COR-L47 (cell line): ENCODE measurements at places on chromosomes 1 and 21.

DNA sequence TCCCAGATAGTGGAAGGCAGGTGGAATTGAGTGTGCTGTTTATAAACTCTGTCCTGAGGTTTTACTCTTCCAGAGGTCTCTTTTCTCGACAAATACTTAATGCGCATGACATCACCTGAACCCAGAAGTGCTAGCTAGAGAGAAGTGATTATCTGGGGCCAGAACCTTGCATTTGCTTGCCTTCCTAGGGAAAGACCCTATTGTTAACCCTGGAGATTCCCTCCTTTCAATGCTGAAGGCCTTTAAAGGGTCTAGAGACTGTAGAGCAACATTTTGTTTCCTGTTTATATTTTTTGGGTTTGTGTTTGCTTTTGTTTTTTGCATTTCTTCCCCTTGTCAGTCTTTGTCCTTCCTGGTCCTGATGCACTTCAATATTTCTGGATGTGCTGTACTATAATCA lies 36.2 kb downstream of the ATP2B4 start:
- no peak for DNase-seq

DNA sequence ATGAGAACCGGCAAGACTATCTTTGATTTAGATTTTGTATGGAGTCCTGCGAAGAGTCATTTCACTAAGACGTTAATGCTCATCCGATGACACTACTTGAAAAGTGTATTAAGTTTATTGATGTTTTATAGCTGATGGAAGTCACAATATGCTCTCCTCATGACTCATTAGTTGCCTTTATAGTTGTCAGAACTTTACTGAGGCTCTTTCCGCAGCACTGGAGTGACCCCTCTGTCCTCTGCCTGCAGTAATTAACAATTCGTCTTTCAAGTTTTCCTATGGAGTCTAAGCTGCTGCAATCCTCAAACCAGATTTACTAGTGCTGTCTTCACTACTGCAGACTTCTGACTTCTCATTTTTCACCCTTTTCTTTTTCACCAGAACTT lies 853 bp downstream of the USP16 start:
- no peak for DNase-seq

DNA sequence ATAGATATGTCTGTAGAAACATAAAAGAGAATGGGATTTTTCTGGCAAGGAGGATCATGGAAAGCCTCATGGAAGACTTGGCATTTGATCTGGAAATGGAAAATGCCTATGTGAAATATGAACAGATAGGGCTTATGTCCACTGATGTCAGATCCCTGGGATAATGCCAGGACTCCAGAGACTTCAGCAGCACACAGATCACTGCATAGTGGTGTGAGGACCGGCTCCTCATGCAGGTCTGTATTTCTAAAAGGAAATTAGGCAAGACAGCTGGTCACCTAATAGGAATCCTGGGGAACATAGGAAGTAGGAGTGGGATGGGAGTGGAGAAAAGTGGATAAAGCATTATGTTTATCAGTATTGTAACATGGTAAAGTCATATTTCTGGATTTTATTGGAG lies 56.8 kb upstream of the IPO9 start:
- no peak for DNase-seq

GRCh38 chr1:235073331-235073967 lies 55.2 kb downstream of the TOMM20 start:
- DNase-seq, result no peak
